AG09309 (cell line): ENCODE measurements at places on chromosomes 13 and 19.

GRCh38 chr19:43425567-43426392, 11.1 kb downstream of the TEX101 start:
- no peak for DNase-seq

DNA sequence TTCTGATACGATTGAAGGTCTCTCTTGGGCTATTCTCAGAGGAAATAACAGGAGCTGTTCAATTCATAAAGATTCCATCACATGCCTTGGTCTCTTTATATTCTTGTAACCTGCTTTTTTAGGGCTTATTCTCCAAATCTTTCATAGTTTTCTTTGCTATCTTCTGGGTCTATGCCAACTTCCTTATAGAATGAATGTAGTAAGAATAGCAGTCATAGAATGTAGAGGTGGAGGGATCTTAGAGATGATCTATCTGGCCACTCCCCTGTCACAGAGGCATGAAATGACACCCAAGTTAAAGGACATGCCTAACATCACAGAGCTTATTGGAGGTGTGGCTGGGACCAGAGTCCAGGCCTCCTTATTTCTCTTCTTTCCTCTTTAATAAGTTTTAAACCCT, 13.2 kb downstream of the LCP1 start:
- no peak for DNase-seq

DNA sequence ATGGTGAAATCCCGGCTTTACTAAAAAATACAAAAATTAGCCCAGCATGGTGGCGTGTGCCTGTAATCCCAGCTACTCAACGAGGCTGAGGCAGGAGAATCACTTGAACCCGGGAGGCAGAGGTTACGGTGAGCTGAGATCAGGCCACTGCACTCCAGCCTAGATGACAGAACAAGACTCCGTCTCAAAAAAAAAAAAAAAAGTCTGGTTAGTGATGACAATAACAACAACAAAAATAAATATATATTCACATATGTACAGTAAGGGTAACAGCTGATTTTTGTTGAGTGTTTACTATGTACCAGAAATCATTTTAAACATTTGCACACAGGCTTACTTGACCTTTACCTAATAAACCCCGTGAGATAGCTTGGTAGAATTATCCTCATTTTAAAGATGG, 23.0 kb downstream of the RRAS start:
- DNase-seq = no peak

DNA sequence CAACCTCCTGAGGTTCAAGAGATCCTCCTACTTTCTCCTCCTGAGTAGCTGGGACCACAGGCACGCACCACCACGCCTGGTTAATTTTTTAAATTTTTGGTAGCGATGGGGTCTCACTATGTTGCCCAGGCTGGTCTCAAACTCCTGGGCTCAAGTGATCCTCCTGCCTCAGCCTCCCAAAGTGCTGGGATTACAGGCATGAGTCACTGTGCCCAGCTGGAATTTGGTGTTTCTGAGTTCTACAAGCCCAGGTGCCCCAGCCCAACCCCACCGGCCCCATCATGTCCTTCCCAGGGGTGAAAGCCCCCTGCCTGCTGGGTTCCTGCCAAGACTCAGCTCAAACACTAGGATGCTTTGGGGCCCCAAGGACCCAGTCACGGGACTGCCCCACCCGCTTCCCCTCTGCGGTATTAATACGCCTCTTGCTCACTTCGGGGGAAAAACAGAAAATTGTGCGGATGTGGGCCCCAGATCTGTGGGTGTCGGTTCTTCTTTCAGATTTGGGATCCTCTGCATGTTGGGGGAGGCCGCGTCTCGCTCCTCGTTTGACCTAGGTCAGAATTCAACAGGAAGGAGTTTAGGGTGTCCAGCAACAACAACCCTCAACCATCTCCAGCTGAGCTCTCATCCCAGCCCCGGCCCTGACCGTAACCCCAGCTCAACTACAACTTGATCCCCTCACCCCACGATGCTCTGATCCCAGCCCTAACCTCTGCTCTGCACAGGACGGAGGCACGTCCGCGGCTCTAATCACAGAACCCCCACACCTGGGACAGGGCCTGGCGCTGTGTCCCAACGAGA, 3.7 kb upstream of the FCER2 start:
- no peak for DNase-seq

GRCh38 chr13:48906200-48906599, 69.5 kb upstream of the FNDC3A start:
- no peak for DNase-seq

DNA sequence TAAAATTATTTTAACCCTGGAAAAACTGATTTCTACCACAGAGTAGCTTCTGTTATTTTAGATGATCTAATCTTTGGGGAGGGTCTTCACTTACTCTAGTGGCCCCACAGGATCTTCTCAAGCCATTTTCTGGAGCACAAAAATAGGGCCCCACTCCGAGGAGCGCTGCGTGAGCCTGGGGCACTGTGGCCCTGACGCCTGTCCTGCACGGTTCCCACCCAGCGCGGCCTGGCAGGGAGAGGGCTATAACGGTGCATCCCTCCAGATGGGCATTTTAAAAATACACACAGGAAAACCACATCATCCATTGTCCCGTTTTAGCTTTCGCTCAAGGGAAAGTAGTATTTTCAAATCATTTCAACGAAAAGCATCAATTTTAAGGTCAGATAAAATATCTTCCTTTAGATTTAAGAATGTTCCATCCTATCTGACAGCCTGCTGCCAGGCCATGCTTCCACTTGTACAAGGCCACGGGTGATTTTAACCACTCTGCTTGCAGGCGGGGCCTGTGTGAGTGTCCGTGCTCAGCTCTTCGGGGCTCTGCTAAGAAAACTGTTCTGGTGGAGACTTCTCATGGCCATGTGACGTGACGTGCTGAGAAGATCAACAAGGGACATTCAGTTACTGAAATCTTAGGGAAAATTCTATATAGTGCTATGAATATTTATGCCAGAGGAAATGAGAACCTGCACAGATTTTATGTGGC, 683.8 kb upstream of the SGCG start:
- no peak for DNase-seq

GRCh38 chr19:2604747-2605329, 97.7 kb downstream of the GNG7 start:
- no peak for DNase-seq

DNA sequence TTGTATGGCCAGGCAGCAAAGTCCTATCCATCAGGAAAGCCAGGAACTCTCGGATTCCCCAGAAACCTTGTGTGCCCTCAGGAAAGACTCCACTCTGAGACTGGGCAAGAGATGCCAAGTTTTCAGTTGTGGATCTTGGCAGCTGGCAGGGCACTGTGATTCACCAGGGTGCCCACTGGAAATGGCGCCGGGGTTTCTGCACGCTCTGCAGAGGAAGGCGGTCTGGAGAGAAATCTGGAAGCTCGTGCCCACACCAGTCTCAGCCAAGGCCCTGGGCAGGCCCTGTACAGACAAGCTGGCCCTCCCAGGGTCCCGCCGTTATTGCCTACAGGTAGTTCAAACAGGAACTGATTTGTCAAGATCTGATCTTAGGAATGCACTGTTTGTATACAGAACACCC, 4.9 kb downstream of the NAPA start:
- DNase-seq = no peak

- DNase-seq = no peak
Observed at GRCh38 chr13:94270556-94270955, 208.9 kb downstream of the DCT start.

DNA sequence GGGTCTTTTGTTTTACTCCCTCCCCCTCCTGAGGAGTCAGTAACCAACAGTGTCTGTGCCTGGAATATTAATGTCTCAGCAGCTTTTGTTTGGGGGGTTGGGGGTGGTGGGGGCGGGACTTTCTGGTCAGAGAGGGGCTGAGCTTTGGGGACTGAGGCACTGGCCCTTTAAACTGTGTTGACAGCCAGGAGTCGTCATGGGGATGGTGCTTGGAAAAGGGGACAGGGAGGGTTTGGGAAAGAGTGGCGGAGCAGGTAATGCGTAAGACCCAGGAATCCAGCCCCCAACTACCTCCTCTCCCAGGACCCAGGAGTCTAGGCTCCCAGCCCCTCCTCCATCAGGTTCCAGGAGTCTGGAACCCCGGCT, 5.2 kb downstream of the CADM4 start:
- DNase-seq = no peak

- no peak for DNase-seq
Observed at GRCh38 chr19:35468637-35469036, 20.6 kb downstream of the FFAR2 start.

DNA sequence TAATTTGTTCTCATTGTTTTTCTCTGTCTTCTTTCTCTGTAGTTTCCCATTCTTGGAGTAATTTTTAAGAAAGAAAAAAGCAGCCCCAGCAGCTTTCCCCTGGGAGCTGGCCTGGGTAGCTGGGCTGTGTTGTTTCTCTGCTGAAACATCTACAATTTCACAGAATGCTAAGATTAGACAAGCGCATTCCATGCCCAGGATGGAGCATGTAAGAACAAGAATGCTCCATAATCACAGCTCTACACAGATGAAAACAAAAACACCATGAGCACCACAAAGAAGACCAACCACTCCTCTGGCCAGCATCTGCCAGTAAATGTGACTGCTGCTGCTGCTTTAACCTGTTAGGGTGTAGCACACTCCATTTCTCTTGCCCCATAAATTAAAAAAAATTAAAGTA, 239.2 kb upstream of the SLITRK1 start:
- peak; percentile 5 for DNase-seq

- DNase-seq = no peak
Observed at GRCh38 chr19:50371914-50372475, 4.3 kb upstream of the NR1H2 start.

GRCh38 chr19:3480383-3481091, at the start of gene SMIM24:
TSS of gene SMIM24 (minus strand) at chr19:3480525. CDS start at chr19:3480463, 62 bp downstream.
- no peak for DNase-seq

DNA sequence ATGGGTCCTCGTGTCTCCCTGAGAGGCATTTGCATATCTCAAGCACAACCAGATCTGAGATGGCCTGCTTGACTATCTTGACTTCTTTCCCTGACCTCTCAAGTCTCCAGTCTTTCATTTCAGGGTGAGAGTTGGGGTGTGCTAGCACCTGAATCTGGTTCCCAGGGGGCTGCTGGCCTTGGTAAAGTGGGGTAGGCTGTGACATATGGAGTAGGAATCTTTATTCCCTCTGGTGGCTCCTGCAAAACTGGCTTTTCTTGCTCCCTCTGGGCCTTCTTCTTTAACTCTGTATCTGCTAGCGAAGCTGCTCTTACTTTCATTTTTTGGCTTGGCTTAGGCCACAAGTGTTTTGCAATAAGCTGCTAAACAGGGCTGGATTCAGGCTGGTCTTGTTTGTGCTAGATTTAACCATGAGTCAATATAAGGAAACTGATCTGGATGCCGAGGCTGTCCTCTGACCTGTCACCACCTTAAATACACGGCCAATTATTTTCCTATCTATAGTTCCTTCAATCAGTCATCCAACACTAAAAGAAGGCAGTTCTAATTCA, 42.3 kb downstream of the ZNF493 start:
- no peak for DNase-seq

- DNase-seq = no peak
Observed at GRCh38 chr13:92807353-92807752, 419.3 kb upstream of the GPC6 start.

DNA sequence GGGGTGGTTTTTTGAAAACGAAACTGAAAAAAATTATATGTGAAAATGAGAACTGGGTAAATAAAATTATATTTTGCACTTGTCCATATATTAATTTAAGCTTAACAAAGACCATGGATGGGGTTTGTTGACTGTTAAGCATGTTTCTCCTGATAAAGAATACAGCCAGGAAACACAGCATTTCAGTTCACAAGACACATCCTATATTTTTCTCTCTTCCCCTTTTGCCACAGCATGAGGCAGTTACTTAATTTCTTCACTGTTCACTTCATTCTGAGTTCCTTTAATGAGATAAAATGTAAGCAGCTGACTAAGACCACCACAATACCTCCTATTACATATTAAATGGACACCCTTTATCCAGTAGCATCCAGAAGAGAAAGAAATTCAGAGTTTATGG, 64.0 kb downstream of the RXFP2 start:
- DNase-seq = no peak

- no peak for DNase-seq
Observed at GRCh38 chr19:14030997-14031718, 404 bp upstream of the IL27RA start.
